ENCODE measurements at places on chromosomes 1 and 21. TPM values are rescaled to one million over a fixed set of nuclear protein-coding genes. Genes with fewer than 3 reads are reported as not detected.

LCE3E gene
- total RNA-seq = not detected

SIM2 gene
- total RNA-seq = not detected

IFI16 gene
- 117 TPM for total RNA-seq

GRCh38 chr1:93905734-93906133, 3.5 kb downstream of the GCLM start:
- no peak for DNase-seq

DNA sequence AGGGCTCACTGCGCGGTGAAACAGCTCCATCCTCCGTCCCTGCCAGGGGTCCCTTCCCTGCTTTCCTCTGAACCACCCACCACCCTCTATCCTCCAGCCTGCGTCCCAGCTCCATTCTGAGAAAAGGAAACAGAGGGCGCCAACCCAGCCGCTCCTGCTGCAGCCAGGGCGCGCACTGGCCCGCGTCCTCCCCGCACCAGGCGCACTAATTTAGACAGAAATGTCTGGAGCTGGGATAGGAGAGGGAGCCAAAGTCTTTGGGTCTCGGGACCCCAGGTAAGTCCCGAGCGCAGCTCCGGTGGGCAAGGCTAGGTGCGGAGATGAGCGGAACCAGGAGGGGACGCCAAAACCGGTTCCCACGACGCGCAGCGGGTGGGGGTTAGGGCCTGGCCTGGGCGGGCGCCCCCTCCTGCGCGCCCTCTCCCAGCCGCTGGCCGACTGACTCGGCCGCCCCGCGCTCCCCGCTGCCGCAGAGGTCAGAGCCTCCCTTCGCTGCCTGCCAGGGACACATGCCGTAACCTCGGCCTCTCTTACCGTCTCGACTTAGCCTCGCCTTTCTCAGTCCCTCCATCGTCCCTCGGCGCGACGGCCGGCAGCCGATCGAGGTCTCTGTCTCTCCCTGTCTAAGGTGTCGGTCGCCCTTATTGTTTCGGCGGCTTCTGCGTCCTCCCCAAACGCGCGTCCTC, 2.0 kb downstream of the CAMK2N1 start:
- DNase-seq = no peak

DNA sequence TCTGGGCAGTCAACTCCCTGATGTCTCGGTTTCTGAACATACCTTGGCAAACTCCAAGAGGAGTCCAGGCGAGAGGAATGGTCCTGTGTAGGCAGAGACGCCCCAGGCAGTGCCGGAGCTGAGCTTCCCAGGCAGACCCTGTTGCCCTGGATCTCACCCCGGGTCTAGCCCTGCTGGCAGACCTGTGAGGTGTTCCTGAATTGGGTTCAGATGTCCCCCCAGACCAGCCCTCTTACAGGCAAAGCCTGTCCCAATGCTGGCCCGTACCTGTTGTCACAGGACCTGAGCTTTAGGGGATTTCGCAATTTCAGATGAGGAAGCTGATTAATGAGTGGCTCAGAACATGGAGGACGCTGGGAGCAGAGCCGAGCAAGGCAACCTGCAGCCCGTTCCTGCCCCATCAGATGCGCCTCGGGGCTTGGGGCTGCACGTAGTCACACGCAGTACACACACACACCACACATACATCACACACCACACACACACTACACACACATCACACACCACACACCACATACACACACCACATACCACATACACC, 38.5 kb upstream of the PDE9A start:
- no peak for DNase-seq

- DNase-seq = no peak
Observed at GRCh38 chr1:114134518-114134917, 19.2 kb downstream of the SYT6 start.

DNA sequence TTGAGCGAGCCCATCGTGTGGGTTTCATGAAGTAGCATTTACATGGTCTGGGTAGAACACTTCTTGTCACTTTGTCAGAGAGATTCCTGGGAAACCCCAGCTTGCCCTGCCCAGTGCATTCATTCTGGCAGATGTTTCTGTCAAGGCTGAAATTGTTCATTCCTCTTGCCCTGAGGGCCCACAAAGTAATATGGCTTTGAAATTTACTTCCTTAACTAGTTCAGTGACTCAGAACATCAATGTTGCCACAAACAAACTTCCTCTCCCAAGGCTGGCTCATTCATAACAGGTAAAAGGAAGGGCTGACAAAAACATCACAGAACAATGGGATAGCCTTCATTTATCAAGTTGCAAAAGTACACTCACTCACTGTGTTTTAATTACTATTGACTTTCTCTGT, 5.0 kb upstream of the KIAA0040 start:
- DNase-seq = peak; percentile 59

DNA sequence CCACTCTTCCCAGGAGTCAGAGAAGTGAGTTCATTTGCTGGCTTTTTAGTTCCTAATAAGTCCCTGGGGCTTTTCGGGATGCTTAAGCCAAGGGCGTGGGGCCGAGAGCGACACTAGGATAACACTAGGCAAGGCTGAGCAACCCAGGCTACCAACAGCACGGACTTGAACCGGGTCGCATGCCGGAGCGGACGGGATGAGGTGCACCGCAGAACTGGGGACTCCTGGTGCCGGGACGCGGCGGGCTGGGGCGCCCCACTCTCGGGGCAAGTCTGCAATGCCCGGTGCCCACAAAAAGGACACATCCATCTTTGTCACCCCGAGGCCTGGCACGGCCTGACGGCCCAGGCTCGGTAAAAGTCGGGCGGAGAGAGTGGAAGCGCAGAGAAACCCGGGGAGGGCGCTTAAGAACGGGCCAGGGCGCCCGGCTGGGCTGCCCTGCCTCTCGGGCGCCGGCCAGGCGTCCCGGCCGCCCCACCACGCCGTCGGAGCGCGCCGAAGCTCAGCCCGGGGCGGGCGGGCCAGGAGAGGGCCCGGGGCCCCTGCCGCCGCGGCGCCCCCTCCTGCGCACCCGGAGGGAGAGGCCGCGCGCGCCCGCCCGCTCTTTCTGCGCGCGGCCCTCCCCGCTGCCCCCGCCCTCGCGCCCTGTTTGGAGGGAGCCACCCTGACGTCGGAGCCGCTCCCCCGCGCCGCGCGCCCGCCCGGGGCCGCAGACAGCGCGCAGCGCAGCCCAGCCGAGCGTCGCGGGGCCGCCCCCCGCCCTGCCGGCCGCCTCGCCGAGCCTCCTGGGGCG, at the start of gene NBL1:
TSS of gene NBL1 (plus strand) at position 710 of the 793 bp plus-strand sequence. CDS start 10,720 bp downstream, outside the sequence.
- DNase-seq = no peak

FASLG gene
- not detected for total RNA-seq

- DNase-seq = no peak
Observed at GRCh38 chr1:92951141-92951582, 10.1 kb downstream of the DIPK1A start.

CELA3B gene
- 0.26 TPM for total RNA-seq

PKLR gene
- not detected for total RNA-seq

LMX1A gene
- total RNA-seq = not detected

GRCh38 chr1:167190747-167191237, 29.9 kb upstream of the POU2F1 start:
- no peak for DNase-seq

- DNase-seq = no peak
Observed at GRCh38 chr1:193884848-193885558, 698.6 kb upstream of the B3GALT2 start.

CCDC30 gene
- 0.60 TPM for total RNA-seq

ALX3 gene
- not detected for total RNA-seq
